ENCODE measurements at places on chromosomes 1 and 21.

- DNase-seq: no peak
These were observed 68.9 kb upstream of the ACTRT2 start for GRCh38 chr1:2952371-2952770.

DNA sequence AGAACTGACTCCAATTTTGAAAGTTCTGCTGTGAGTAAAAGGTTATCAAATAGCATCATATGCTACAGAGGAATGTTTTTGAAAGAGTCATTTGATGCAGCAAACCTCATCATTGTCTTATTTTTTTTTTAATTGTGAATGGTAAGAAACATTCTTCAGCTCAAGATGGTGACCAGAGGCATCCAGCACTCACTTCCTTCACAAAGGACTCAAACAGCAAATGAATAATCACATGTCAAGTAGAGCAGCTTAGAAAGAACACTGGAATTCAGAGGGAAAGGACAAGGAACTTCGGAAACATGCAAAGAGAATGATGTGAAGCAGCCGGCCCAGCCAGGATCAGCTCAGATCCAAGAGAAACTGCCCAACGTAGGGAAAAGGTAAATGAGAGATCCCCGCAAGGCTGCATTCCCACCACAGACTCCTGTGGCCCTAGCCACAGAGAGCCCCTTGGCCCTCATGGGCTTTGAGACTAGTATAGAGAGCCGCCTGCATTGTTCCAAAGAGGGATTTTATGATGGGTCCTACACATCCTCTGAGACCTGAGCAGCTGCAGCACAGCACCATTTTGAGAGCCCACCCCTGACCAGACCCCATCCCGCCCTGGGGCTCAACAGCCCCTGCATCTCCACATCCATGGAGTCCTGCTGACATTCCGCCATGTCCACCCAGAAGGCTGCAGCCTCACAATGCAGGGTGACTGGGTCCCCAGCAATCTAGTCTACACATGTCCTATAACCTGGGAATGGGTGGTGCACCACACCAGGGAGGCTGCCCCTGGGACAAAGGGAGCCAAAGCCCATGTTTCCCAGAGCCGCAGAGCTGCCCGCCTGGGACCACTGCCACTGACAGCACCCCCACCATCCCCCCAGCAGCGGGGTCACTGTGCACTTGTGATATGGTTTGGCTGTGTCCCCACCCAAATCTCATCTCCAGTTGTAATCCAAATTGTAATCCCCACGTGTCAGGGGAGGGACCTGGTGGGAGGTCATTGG, 21.2 kb upstream of the UTS2 start:
- DNase-seq: no peak

DNA sequence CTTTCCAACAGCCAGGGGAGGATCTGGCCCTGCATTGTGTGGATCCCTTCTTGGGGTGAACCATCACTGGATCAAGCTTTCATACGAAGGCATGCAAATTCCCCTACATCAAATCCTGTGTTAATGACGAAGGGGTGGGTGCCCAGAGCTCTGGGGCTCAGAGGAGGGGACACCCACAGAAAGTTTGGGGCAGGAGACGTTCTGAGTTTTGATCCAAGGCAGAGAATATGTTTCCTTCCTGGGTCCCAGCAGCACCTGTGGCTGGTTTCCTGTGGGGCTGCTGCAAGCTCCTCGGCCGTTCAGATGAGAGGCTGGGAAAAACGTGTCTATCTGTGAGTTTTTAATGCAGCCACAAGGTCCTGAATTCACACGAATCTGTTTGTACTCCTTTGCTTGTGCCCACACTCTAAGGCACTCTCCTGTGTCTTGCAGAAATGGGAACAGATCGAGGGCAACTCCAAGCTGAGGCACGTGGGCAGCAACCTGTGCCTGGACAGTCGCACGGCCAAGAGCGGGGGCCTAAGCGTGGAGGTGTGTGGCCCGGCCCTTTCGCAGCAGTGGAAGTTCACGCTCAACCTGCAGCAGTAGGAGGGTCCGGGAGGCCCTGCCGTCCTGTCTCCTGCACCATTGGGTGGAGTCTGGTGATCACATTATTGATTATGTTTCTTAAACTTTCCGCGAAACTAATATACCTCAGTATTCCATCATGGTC, 147.1 kb downstream of the PGBD5 start:
- DNase-seq: no peak

- no peak for DNase-seq
These were observed 93.8 kb upstream of the GRIK3 start for GRCh38 chr1:37128091-37128490.

GRCh38 chr1:47843781-47844557, 153.2 kb downstream of the TRABD2B start:
- DNase-seq: no peak

DNA sequence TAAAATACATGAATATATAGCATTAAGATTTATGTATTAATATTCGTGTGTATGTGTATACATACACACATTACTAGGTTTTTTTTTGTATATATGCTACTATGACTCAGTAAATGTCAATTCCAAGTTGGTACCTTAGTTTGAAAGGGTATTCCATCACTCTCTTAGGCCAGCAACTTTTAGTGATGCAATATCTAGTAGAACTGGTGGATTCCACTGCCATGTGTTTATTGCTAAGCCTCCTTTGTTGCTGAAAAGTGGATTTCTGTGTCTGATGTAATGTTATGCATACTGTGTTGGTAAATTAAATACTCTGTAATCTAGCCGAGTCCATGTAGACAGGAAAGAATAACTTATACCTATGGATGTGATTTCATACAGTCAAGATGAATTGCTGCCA, 16.9 kb upstream of the COL11A1 start:
- no peak for DNase-seq

GRCh38 chr21:29933088-29933487, 6.7 kb downstream of the GRIK1 start:
- no peak for DNase-seq

- DNase-seq: no peak
These were observed 13.7 kb upstream of the RPL5 start for GRCh38 chr1:92817986-92818764.

- DNase-seq: no peak
These were observed 311.9 kb downstream of the PRDM2 start for GRCh38 chr1:14011888-14012287.

GRCh38 chr1:11568687-11569086, 85.5 kb downstream of the FBXO2 start:
- no peak for DNase-seq

- DNase-seq: no peak
These were observed 505.2 kb upstream of the NR5A2 start for GRCh38 chr1:199522338-199522737.

- no peak for DNase-seq
These were observed 79.4 kb downstream of the ERICH3 start for GRCh38 chr1:74593887-74594866.

GRCh38 chr1:192527950-192528349, 47.6 kb upstream of the RGS1 start:
- DNase-seq: no peak

- no peak for DNase-seq
These were observed 18.3 kb upstream of the PPIE start for GRCh38 chr1:39720094-39720999.

DNA sequence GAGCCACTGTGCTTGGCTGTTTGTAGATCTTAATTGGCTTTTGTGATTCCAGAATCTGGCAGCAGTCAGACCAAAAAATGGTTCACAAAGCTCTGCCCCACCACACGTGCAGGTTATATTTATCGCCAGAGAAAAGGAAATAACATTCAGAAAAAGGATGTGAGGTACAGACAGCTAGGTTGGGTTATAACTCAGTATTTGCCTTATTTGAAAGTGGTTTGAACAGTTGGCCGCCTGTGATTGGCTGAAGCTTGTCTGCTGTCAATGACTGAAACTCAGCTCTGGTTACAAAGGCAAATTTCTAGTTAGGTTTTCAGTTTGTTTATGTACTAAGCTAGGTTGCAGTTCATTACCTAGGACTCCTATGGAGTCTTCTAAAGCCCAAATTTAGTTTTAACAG, 9.6 kb downstream of the SH3BGR start:
- no peak for DNase-seq

GRCh38 chr1:238063454-238063853, 172.7 kb upstream of the ZP4 start:
- DNase-seq: no peak

- no peak for DNase-seq
These were observed 10.0 kb downstream of the RSPH1 start for GRCh38 chr21:42486072-42486471.

GRCh38 chr1:102191723-102192122, 195.0 kb upstream of the OLFM3 start:
- DNase-seq: no peak

GRCh38 chr21:45048026-45048698, 26.2 kb upstream of the ADARB1 start:
- no peak for DNase-seq

DNA sequence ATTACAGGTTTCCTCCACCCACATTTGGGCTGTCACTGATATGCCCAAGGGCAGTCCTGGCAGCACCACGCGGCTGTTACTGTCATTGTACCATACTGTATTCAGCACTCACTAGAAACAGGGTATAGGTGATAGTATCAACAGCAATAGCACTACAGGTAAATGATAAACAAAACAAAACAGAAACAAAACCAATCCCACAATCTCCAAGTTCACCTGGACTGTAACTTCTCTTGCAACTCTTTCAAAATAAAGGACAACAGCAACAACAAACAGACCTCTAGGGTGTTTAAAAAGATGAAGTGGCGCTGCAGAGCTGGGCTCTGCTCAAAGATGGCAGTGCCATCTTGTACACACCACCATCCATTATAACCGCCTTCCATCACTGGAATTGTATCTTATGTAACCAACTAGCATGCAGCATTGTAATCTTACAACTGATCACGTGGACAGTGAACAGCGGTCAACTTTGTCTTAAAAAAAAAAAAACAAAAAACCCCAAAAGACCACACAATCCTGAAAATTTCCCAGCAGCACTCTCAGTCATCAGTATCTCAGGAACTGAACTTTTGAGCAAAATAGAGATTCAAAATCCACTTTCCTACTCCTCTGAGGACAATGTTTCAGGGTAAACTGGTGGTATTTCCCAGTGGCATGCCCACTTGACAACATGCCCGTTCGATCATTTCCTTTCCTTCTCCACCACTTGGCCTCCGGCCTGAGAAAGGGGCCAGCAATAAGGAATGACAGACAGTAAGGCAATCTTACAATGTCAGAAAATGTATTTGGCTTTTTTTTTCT, 3.8 kb downstream of the IRF2BP2 start:
- no peak for DNase-seq

DNA sequence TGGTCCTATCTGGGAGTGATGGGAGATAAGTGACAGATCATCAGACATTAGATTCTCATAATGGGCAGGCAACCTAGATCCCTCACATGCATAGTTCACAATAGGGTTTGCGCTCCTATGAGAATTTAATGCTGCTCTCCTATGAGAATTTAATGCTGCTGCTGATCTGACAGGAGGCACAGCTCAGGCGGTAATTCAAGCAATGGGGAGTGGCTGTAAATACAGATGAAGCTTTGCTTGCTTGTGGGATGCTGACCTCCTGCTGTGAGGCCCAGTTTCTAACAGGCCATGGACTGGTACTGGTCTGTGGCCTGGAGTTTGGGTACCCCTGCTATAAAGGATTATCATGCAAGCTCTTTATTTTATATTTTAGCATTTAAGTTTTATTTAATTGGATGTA, 72.0 kb downstream of the ZMYM4 start:
- no peak for DNase-seq

GRCh38 chr1:87615901-87616300, 287.2 kb downstream of the LMO4 start:
- DNase-seq: no peak

GRCh38 chr1:171715813-171716251, 26.0 kb downstream of the VAMP4 start:
- no peak for DNase-seq

DNA sequence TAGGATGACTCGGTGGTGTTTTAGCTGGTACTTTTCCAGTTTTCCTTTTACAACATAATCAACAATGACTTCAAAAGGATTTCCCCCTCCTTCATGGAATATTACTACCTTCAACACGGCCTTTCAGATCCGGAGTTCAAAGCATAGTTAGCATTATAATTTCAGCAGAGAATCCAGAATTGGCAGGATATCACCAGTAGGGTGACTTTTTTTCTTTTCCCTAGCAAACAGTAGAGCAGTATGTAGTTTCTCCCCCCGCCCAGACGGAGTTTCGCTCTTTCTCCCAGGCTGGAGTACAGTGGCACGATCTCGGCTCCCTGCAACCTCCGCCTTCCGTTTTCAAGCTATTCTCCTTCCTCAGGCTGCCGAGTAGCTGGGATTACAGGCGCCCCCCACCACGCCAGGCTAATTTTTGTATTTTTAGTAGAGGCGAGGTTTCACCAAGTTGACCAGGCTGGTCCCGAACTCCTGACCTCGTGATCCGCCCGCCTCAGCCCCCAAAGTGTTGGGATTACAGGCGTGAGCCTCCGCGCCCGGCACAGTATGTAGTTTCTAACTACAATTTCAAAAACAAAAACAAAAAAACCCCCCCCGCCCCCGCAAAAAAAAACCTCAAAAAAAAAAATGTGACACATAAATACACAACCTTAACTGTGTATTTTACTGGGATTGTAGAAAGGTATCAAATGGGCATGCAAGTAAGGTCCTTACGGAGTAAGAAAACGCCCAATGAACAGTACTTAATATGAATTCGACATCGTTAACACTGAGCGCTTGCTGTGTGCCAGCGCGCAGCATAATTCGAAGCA, 1.5 kb upstream of the COX20 start:
- no peak for DNase-seq

- DNase-seq: no peak
These were observed 3.3 kb upstream of the OLIG2 start for GRCh38 chr21:33022489-33022827.

GRCh38 chr1:183920651-183921050, 115.7 kb downstream of the RGL1 start:
- no peak for DNase-seq

- no peak for DNase-seq
These were observed 14.7 kb downstream of the ZNF644 start for GRCh38 chr1:91007092-91007491.

DNA sequence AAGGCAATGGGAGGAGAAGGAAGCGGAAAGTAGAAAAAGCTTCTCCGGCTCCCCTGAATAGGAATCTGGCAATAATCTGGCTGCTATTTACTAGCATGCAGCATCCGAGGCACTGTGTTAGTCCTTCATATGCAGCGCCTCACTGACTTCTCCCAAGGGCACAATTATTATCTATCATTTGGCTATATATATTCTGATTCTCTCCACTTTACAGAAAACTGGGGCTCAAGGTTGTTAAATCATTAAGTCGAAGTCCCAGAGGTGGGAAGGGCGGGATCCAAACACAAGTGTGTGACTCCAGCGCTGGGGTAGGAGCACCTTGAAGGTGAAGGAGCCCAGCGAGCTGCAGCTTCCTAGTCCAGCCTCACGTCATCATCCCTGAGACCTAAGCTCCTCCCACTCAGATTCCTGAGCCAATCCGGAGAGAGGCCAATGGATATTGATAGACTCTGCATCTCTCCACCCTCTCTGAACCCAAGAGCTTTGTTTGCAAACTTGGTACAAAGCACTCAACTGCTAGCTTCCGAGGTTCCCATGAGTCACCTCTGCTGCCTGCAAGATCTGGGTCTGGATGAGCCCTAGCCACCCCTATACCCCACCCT, 16.6 kb upstream of the EYA3 start:
- no peak for DNase-seq

GRCh38 chr1:77929806-77930205, 41.4 kb downstream of the NEXN start:
- DNase-seq: no peak

Measured in GM12891 (cell line).